Suppressor macrophage treated with lipopolysaccharide for 1 hour (primary cell): ENCODE measurements at places on chromosomes 11 and 22.

- DNase-seq, result no peak
Measured at GRCh38 chr11:62843466-62843865, 4.1 kb upstream of the WDR74 start.

DNA sequence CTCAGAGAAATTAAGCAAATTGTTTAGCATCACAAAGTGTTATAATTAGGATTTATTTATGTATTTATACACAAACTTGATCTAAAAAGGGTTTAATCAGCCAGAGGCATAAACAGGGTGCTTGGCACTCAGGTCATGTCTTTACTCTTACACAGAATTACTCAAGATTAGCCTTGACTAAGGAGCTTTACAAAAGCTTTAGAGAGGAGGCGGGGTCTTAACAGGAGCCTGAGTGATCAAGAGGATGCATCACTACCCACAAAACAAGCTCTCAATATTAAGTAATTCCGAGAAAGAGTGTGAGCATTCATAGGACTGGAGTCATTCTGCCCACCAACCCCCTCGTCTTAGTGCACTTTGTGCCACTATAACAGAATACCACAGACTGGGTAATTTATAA is 103.0 kb downstream of the SPATA19 start:
- DNase-seq, result no peak

DNA sequence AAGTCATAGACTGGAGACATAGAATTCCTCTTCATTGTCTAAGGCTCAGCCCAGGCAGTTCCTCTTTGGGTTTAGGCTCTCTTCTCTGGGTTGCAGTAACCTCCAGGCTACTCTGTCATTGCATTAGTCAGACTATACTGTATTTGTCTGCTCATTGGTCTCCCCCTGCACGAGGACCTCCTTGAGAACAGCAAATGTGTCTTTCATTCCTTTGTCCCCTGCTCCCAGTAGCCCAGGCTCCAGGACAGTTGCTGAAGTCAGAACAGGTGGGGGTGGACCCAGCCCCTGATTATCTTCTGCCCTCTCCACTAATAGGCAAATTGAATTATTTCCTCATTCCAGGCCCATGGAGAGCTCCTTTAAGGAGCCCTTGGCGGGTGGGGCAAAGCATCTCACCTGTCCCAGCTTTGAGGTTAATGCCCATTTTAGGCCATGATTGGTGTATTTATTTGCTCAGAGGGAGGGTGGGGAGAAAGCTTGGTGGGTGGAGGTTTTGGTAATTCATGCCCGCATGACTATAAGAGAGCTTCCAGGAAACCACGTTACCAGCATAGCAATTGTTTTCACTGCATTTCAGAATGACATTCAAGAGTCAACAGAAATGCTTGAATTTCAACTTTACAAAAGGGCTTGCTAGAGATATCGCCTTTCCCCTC is 40.9 kb downstream of the NAV2 start:
- no peak for DNase-seq

- DNase-seq, result no peak
Measured at GRCh38 chr11:126383339-126384335, 28.2 kb downstream of the ST3GAL4 start.

DNA sequence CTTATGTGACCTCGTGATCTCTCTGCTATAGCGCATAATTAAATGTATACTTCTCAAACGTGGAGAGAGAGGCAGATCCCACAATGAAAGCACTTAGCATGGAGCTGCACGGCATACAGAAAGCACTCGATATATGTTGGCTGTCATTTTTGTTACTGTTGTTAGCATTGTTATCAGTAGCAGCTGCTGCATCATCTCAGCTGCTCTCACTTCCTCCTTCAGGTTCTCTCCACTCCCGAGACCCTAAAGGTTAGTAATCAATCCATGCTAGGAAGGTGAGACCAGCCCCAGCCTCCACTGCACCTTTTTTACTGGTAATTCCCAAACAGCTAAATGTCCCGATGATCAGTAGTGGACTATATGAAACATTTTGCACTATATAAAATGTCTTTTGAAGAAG is 13.4 kb upstream of the API5 start:
- DNase-seq, result no peak

- no peak for DNase-seq
Measured at GRCh38 chr11:79082907-79083306, 357.9 kb downstream of the TENM4 start.

- no peak for DNase-seq
Measured at GRCh38 chr11:132278801-132279574, 908.6 kb downstream of the NTM start.
